ENCODE measurements at places on chromosomes 5 and 9. TPM values are rescaled to one million over a fixed set of nuclear protein-coding genes. Genes with fewer than 3 reads are reported as not detected.

The UGT3A1 gene
- not detected for total RNA-seq

The RAB14 gene
- 24.9 TPM for total RNA-seq

The HMMR gene
- total RNA-seq: 0.26 TPM

The DUSP1 gene
- total RNA-seq: 47.2 TPM

The RGMB gene
- total RNA-seq: 8.5 TPM

The GHR gene
- 0.73 TPM for total RNA-seq

The SPDL1 gene
- 2.4 TPM for total RNA-seq

The DPYSL3 gene
- total RNA-seq: 2.2 TPM

The CDH9 gene
- total RNA-seq: not detected

The CRB2 gene
- total RNA-seq: not detected

The CARD9 gene
- total RNA-seq: 0.95 TPM

The ZNF608 gene
- total RNA-seq: 21.6 TPM

The CSF1R gene
- 1.4 TPM for total RNA-seq

The SLC2A6 gene
- total RNA-seq: 6.3 TPM

The AHRR gene
- total RNA-seq: 0.92 TPM

The KLF9 gene
- 16.7 TPM for total RNA-seq

The QRFP gene
- total RNA-seq: not detected

The TAF11L10 gene
- not detected for total RNA-seq

The TBC1D2 gene
- 5.2 TPM for total RNA-seq

The FAM81B gene
- total RNA-seq: 0.93 TPM

The PTGES gene
- total RNA-seq: 0.16 TPM

The LAMC3 gene
- 2.1 TPM for total RNA-seq
